ENCODE measurements at places on chromosomes 2 and 18.
A peak's percentile ranks its signal among the peaks of the same experiment; 100 is the strongest.

DNA sequence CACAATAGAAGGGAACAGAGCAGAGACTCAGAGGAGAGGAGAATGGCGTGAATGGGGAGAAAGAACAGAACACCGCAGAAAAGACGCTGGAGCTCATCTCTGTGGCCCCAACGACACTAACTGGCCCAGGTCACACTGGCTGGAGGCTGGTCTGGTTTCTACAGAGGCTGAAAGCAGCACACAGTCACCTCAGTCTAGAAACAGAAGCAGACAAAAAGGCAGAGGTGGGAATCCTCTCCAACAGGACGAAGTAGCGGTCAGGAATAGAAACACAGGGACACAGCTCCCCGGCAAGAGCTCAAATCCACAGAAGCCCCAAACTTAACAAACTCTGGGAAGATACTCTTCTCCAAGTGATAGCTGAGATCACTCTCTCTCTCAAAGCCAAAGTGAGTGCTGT, 9.2 kb downstream of the SLC66A2 start:
- DNase-seq: no peak

GRCh38 chr2:24412812-24413211, 52.5 kb upstream of the ITSN2 start:
- no peak for DNase-seq

GRCh38 chr2:159156834-159157233, 129.7 kb downstream of the WDSUB1 start:
- no peak for DNase-seq

DNA sequence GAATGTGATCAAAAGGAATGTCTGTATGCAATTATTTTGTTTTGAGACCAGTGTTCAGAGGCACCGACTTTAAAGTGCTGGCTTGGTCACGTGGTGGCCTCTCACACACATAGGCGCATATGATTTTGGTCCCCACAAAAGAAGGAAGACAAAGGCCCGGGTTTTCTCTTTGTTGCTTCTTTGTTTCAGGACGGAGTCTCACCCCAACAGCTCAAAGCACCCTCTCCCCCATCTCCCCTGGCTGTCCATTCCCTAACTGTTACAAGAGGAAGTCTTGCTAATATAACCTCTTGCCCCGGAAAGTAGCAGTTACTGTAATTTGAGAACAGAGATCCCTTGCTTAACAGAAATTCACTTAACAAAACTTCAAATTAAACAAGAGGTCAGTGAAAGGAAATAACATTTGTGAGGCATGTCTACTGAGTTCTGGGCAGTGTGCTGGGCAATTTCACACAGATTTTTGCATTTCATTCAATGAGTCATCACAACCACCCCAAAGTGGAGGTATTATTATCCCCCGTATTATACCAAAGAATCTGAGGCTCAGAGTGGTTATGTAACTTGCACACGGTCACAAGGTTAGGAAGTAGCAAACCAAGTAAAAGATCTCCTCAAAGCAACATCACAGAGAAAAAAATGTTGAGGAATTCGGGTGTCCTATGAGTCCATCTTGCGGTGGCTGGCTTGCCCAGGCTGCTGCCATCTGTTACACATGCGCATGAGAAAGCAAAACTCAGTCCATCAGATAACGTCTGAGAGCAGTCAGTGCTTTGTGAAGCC, 75.8 kb downstream of the SDC1 start:
- peak; percentile 98 for DNase-seq

GRCh38 chr2:118044103-118044716, 30.3 kb upstream of the CCDC93 start:
- DNase-seq: no peak

DNA sequence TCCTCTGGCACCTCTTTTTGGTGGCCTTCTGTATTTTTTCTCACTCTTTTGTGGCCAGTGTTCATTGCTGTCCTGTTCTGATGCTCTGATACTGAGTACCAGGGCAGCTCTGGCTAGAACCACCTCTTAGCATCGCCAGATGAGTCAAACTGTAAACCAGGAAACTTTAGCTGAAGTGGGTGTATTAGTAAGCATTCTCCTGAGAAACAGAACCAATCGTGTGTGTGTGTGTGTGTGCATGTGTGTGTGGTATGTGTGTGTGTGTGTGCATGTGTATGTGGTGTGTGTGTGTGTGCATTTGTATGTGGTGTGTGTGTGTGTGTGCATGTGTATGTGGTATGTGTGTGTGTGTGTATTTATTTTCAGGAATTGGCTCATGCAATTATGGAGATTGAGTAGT, 166.3 kb upstream of the SKOR2 start:
- no peak for DNase-seq

DNA sequence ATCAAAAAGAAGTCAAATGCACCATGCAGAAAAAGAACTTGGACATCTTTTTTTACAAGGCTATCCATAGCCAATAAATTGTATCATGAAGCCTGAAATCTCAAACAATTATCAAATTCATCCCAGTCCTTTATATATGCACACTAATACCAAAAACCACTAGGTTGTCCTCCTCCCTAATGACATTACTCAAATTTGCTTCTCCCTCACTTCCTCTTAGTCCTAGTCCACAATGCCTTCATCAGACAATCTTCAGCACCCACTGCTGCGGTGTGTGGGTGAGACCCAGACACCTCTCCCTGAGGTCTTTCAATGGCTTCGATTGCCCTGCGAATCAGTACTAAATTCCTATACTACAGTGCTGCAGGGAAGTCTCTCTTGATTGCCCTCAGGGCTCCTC, 58.1 kb downstream of the CLASP1 start:
- no peak for DNase-seq

GRCh38 chr2:113178891-113179290, 5.1 kb downstream of the PSD4 start:
- DNase-seq: no peak

GRCh38 chr2:130850788-130851623, 14.3 kb downstream of the ARHGEF4 start:
- no peak for DNase-seq

DNA sequence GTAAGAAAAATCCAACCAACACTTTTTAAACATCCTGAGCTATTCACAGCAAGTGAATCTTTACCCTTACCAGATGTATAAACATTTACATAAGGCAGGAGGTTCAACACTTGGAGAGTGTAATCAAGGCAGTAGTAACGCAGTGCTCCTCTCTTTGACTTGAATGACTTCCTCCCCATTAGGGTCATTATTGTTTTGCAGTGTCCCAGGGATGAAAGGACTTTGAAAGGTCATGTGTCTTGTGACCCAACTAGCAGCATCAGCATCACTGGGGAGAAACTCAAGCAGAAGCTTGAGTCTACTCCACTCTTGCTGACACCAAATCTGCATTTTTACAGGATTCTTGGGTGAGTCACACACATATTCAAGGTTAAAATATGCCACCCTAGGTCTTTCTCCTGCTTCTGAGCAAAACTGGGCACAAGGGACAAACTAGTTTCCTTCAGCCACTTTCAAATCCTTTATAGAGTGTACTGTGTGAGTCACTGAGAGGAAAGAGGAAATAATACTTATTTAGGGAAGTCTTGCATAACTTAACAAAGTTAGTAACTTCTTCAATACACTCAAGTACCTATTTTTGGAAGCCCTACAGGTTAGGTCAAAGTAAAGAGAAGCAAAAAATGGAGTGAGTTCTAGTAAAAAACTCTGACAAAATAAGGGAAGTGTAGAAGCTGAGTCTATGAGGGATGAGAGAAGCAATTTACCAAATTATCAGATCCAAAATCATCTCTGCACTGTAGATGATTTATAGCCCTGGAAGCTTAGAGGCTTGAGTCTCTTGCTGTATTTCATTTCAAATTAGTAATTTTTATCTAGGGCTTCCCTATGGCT, 51.0 kb upstream of the EML4 start:
- DNase-seq: peak; percentile 81

DNA sequence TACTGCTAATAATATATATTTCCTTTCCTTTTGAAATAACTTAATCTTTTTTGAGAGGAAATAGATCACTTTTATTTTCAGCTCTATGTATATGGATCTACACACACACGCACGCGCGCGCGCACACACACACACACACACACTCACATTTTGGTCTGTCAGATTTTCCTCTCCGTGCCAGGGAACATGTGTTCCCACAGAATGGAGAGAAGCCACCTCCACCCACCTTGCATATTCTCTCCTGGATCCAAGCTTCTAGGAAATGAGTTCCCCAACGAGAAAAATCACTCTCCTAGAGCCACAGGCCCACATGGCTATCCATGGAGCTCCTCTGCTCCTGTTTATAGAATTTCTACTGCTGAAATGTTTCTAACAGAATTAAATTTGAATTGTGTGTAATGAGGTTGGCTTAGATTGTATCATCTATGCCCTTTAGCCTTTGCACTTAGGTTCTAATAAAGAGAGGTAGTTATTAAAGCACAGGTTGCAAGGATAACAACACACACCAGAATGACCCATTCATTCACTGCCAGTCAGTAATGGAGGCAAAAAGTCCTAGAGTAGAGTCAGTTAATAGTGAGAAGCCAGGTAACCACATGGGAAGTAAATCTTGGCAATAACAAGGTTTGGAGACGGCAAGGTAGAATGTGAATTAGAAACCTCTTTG, 19.7 kb downstream of the IFIH1 start:
- no peak for DNase-seq

All from GM04503 (cell line).